ENCODE measurements at places on chromosomes 7 and 10. TPM values are rescaled to one million over a fixed set of nuclear protein-coding genes. Genes with fewer than 3 reads are reported as not detected.

Gene ADAM8
- total RNA-seq = 78.4 TPM

Gene GIMAP5
- total RNA-seq = not detected

Gene GPC2
- total RNA-seq = 13.6 TPM

Gene PHYHIPL
- total RNA-seq = 0.17 TPM

Gene TCERG1L
- total RNA-seq = 0.75 TPM

Gene SMKR1
- not detected for total RNA-seq

Gene ATE1
- total RNA-seq = 24.9 TPM

Gene NCAPG2
- total RNA-seq = 9.2 TPM

Gene GATA3
- 7.2 TPM for total RNA-seq

Data from kidney epithelial cell (primary cell).